IPS-NIHi11 (cell line): ENCODE measurements at places on chromosomes 7 and 10.

DNA sequence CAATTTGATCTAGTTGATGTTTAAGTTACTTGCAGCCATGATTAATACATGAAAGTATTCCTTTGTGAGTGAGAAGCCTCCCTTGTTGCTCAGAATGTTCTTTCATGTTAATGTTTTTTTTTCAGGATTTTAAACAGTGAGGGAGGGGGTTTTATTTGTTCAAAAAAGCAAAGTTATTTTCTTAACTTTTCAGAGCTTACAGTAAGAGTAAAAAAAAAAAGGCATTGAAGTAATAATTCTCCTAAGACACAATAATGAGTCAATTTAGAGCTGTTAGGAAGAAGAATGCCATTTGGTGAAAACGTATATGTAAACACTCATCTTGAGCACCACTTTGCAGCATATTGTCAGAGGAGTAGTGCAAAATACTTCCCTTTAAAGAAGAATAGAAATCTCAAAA lies 105.8 kb downstream of the SEMA3A start:
- DNase-seq = no peak

DNA sequence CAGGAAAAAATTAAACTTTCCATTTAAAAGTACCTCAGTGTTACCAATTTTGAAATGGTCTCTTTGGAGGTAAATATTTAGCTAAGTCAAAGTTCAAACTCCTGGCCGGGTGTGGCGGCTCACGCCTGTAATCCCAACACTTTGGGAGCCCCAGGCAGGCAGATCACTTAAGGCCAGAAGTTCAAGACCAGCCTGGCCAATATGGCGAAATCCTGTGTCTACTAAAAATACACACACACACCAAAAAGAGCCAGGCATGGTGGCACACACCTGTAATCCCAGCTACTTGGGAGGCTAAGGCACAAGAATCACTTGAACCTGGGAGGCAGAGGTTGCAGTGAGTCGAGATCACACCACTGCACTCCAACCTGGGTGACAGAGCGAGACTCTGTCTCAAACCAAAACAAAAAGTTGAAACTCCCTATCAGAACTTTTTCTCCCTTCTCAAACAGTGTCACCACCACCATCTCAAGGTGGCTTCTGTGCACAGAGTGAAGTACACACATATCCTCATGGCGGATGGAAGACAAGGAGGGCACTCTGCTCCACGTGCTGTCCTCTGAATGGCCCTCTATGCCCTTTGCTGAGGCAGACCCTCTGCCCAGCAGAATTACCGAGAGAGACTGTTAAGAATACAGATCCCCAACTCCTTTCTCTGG lies 11.7 kb upstream of the PIK3CG start:
- no peak for DNase-seq

DNA sequence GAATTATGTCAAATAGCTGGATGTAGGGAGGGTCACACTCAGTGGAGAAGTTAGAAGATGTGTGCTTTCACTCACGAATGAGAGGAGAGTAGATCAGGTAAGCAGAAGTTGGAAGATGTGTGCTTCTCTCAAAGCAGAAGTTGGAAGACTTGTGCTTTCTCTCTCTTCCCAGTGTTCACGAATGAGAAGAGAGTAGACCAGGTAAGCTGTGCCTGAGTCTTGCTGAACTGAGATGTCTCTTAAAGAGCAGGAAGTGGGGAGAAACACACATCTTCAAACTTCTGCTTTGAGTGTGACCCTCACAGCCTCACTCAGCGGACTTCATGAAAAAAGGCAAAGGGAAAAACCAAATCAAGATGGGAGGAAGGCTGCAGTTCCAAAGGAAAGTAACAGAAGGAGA lies 7.0 kb upstream of the TMEM243 start:
- no peak for DNase-seq

GRCh38 chr7:101166909-101167644 lies 1.7 kb upstream of the VGF start:
- DNase-seq = peak; percentile 29

DNA sequence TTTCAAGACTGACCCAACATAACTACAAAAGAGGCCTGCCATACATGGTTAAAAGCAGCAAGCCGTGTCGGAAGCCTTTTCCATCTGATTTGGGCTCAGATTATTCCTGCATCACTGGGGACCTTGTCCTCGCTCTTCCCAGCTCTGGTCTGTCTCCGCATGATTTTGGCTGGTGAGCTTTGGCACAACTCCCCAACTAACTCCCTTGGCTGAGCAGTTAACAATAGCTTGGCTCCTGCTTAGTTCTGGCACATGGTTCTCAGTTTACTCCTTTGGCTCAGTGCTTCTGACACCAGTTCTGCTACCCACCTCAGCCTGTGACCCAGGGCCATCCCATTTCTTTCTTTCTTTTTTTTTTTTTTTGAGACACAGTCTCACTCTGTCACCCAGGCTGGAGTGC lies 17.0 kb downstream of the AGK start:
- no peak for DNase-seq

DNA sequence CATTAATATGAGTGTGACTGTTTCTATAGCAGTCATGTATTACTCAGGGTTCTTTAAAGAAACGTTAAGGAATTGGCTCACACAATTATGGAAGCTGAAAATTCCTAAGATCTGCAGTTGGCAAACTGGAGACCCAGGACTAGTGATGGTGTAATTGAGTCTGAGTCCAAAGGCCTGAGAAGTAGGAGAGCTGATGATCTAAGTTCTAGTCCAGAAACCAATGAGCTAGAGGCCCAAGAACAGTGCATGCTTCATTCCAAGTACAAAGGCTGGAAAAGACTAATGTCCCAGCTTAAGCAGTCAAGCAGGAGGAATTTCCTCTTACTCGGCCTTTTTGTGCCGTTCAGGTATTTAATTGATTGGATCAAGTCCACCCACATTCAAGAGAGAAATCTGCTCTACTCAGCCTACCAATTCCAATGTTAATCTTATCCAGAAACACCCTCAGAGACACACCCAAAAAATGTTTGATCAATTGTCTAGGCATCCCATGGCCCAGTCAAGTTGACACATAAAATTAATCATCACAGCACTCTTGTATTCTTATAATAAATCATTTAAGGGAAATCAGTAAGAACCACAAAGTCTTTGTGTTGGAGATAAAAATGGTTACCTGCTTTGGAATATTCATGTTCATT lies 312.1 kb downstream of the PRKG1 start:
- no peak for DNase-seq

GRCh38 chr10:21427804-21428481 lies 97.5 kb downstream of the SKIDA1 start:
- DNase-seq = no peak

DNA sequence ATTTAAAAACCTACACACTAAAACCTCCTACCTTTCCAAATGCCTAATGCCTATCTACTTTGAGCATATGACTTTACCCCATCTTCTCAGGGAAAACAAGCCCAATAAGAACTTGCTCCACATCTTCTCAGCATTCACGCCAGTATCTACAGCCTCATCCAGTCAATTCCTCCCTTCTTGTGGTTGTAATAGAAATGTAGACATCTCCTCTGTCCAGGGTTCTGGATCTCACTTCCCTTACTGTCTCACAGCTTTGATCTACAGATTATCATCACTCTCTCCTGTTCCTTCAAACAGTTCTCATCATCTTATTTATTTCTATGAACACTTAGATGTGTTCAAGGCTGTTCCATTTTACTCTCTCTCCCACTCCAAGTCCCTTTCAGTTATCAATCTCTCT lies 70.4 kb upstream of the NOBOX start:
- DNase-seq = no peak

DNA sequence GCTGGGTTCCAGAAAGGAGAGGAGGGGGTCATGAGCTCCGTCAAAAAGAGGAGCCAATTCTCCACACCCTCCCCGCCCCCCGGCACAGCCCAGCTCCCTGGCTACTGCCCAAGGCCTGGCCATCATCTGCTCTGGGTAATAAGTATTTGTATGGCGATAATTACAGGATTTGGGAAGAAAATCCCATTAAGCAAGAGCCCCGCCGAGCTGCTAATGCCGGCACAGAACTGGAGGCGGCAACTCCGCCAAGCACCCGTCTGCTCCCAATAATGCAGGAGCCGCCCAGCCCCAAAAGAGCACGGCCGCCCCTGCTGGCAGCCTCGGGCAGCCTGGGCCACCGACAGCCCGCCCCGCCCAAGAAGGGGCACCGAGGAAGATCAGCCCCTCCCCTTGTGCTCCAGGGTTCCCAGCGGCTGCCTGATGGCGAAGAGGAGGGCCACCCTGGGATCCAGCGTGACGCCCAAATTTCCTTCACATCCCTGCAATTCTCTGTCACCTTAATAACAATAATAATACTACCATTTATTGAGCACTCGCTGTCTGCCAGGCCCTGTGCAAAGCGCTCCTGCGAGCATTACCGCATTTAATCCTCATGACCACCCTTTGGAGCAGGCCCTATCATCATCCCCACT lies 5.9 kb downstream of the SLIT1 start:
- DNase-seq = peak; percentile 90

DNA sequence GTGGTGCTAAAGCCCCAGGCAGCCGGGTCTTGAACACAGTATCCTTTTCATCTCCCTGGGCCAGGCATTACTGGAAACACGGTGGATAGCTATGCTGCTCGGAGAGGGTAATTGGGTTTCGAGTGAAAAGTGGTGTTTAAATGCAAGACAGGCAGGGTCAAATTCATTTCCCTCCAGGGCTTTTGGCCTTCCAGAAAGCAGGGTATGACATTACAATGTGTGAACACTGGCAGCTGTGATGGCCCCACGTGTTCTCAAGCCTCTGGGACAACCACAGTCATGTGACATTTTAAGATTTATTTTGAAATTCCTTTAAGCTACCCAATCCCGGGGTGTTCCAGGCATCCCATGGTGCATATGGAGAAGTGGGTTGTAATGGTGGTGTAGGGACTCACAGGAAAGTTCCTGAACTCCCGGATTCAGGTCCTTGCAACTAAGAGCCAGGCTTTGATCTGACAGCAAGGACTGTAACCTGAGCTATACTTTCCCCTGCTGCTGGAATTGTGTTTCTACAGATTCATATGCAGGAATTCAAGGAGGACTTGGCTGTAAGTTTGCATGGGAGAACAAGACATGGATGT lies 46.8 kb downstream of the INSYN2A start:
- peak; percentile 28 for DNase-seq

- DNase-seq = no peak
These were observed 15.7 kb downstream of the DNTT start for GRCh38 chr10:96319754-96320474.

DNA sequence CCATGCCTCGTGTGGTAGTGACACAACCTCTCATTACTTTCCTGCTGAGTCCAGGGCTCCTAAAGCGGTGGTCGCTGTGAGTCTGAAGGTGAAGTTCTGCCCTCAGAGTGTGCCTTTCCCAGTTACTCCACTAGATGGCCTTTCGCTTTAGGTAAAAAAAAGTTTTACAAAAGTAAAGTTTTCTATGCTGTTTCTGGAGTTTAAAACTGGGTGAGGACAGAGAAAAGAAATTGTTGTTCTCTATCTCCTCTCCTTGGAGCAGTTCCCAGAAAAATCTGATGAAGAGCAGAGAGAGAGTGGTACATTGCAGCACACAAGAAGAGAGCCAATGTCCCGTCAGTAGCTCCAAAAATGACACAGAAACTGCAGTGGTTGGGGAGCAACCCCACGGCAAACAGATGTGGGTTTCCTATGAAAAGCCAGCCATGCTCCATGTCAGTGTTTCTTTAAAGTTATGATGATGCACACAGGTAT lies 257.1 kb downstream of the GLI3 start:
- peak; percentile 65 for DNase-seq

GRCh38 chr10:113129117-113129516 lies 179.1 kb downstream of the TCF7L2 start:
- no peak for DNase-seq

GRCh38 chr10:133127291-133128125 lies 32.5 kb upstream of the KNDC1 start:
- DNase-seq = peak; percentile 82

GRCh38 chr10:95697429-95697828 lies 3.7 kb upstream of the TCTN3 start:
- DNase-seq = no peak

GRCh38 chr7:38102507-38102906 lies 75.5 kb upstream of the STARD3NL start:
- DNase-seq = no peak

- no peak for DNase-seq
These were observed 221.5 kb downstream of the SUGCT start for GRCh38 chr7:40356312-40356711.

- DNase-seq = no peak
These were observed 167.8 kb downstream of the CDCA7L start for GRCh38 chr7:21777921-21778320.

DNA sequence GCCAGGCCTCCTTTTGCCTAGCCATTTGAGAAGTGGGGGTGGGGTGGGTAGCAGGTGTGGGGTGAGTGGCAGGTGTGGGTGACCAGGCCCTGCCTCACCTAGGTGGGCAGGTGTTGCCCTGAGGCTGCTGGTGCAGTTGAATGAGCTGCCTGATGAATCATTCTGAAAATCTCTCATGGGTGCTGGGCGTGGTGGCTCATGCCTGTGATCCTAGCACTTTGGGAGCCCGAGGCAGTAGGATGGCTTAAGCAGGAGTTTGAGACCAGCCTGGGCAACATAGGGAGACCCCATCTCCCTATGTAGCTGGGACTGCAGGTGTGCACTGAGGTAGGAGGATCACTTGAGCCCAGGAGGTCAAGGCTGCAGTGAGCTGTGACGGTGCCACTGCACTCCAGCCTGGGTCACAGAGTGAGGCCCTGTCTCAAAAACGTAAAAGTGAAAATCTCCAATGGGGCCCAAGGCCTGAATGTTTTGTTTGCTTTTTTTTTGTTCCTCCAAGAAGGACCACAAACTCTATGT lies 17.7 kb downstream of the TSPAN14 start:
- no peak for DNase-seq

DNA sequence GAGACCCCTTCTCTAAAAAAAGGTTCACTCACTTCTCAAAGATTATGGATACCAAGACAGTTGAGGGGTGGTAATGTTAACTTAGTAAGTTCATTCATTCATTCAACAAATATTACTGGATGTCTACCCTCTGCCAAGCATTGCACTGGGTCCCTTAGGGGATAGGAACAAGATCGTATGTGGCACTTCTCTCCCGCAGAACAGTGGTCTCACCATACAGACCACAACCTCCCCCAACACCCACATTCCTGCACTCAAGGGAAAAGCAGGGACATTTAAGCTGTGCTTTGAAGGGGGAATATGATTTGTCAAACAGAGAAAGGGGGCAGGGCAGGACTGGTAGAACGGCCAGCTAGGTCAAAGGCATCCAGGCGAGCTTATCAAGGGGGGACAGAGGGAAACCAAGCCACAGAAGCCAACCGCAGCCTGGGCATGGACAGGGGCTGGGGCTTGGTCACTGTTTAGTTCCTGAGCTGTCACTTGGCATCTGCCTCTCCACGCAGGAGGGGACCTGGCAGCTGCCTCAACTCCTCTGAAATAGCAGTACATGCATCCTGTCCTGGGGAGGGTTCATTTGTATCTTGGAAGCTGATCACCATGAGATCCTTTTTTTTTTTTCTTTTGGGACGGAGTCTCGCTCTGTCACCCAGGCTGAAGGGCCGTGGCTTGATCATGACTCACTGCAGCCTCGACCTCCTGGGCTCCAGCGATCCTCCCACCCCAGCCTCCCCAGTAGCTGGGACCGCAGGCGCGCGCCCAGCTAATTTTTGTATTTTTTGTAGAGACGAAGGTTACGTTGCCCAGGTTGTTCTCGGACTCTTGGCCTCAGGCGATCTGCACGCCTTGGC lies 949 bp upstream of the CLIP2 start:
- no peak for DNase-seq
